ENCODE measurements at places on chromosomes 16 and 17.

GRCh38 chr16:85598141-85598540 lies 15.0 kb upstream of the GSE1 start:
- no peak for DNase-seq

- DNase-seq = no peak
Measured at GRCh38 chr16:4968879-4969483, 10.9 kb downstream of the SEC14L5 start.

- no peak for DNase-seq
Measured at GRCh38 chr17:2871720-2872119, 75.5 kb downstream of the RAP1GAP2 start.

GRCh38 chr17:78376161-78376560 lies 2.3 kb upstream of the PGS1 start:
- DNase-seq = no peak

Data from D721Med (cell line).